ENCODE measurements at places on chromosomes 4 and X. TPM values are rescaled to one million over a fixed set of nuclear protein-coding genes. Genes with fewer than 3 reads are reported as not detected.

DNA sequence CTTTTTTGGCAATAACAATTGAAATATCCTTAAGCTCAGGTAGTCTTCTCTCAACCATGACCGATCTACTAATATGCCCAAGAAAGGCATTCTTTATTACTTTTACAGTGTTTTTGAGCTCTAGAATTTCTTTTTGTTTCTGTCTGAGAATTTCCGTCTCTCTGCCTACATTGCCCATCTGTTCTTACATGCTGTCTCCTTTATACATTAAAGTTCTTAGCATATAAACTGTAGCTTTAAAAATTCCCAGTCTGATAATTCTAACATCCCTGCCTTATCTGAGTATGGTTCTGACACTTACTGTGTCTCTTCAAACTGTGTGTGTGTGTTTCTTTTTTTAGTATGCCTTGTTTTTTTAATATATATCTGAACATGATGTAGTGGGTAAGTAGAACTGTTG, 658.1 kb downstream of the GRID2 start:
- no peak for DNase-seq

DNA sequence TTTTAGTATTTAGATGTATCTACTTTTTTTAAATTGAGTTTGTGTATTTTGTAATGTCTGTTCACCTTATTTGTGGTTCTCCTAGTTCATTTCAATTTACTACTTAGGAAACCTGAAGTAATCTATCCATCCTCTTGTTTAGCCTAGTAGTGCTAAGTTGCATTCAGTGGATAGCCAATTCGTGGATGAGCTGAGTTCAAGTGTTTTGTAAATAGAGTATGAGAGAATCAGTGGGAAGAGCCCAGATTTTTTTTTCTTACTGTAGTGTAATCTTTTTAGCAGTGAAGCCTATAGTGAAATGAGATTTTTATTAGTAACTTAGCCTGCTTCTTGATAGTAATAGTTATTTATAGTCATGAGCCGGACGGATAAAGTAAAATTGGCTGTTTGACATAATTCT, 21.7 kb downstream of the STAG2 start:
- DNase-seq: no peak

- DNase-seq: no peak
Measured at GRCh38 chrX:155216940-155217440, 730 bp downstream of the VBP1 start.

- no peak for DNase-seq
Measured at GRCh38 chr4:150714462-150715438, 132.8 kb downstream of the MAB21L2 start.

DNA sequence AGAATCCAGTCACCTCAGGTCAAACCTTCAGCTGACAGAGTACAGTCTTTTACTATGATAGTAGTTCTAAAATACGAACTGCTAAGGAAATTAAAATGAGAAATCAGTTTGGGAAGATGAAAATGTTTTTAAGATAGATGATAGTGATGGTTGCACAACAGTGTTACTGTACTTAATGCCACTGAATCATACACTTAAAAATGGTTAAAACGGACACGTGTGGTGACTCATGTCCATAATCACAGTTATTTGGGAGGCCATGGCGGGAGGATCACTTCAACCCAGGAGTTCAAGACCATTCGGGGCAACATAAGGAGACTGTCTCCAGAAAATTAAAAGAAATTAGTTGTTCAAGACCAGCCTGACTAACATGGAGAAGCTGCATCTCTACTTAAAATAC, 41.4 kb downstream of the ABHD18 start:
- DNase-seq: no peak

- DNase-seq: no peak
Measured at GRCh38 chr4:101236097-101236496, 111.2 kb downstream of the PPP3CA start.

The F8 gene
- total RNA-seq: 10.1 TPM

DNA sequence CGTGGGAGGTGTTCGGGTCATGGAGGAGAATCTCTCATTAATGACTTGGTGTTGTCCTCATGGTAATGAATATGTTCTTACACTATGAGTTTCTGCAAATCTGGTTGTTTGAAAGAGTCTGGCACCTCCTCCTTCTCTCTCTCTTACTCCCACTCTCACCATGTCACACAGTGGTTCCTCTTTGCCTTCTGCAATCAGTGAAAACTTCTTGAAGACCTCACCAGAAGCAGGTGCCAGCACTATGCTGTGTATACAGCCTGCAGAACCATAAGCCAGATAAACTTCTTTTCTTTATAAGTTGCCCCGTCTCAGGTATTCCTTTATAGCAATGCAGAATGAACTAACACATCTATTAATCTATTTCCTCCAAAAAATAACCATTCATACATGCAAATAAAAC, 275.0 kb downstream of the ANTXR2 start:
- no peak for DNase-seq

DNA sequence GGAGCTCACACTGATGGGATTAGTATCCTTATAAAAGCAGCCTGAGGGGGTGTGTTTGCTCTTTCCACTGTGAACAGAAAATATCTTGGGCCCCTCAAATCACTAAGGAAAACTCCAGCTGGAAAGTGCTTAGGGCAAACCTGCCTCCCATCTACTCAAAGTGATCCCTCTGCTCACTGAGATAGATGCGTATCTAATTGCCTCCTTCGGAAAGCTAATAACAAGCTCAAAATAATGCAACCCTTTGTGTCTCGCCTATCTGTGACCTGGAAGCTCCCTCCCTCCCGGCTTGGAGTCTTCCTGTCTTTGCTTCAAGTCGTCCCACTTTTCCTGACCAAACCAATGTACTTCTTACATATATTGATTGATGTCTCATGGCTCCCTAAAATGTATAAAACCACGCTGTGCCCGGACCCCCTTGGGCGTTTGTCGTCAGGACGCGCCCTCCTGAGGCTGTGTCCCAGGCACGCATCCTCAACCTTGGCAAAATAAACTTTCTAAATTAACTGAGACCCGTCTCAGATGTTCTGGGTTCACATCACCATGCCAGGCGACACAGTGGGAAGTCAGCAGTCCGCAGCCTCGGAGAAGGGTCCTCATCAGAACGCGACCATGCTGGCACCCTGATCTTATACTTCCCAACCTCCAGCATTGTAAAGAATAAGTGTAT, 34.1 kb upstream of the SORCS2 start:
- no peak for DNase-seq

GRCh38 chr4:140602714-140603113, 34.0 kb upstream of the UCP1 start:
- DNase-seq: no peak

DNA sequence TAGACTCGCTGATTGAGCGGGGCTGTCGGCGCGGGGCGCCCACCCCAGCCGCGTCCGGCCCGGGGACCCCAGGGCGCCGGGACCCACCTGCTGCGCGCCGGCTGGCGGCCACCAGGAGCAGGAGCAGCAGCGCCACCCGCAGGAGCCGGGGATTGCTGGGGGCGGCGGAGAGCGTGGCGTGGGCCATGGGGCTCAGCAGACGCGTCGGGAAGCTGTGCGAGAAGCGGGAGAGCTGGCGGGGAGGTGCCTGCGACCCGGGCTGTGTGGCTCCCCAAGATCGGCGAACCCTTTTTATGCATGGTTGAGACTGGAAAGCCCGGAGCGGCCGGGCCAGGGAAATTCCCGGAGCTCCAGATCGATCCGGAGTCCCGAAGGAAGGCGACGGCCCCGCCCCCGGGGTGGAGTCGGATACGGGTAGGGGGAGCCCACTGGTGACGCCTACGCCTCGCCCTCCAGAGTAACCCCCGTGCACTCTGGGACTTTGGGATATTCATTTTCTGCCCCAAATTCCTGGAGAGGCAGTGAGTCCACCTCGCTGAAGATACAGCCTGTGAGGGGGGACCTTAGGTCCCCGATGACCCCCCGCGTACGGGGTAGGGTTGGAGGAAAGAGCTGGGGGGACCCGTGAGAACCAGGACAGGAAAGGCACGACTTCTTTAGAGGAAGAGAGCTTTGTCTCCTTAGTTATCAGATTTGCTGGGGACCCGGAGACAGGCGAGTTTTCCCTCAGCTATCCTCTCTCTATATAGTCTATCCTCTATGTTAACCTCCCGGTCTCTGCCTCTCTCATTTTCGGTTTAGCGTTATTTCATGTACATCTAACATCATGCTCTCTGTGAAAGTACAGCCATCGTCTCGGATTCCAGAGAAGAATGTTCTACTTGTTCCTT, at the start of gene CXCL3:
TSS of gene CXCL3 (minus strand) at position 265 of the 890 bp plus-strand sequence. CDS start at position 187, 78 bp downstream.
- no peak for DNase-seq

DNA sequence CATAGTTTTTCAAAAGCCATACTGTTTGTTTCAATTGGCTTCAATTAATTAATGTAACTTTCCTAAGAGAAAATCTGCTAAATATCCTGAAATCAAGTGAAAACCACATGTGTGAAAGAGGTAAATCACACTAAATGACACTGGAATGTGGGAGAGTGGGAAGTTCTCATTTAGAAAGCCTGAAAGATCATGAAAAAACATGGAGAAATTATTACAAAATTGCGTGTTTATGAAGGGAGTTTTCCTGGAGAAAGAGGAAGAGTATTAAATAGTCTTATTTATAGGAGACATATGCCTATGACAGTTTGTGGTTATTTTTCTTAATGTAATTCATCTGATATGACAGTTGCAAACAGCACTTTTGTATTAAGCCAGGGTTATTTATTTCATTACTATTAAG, 183.7 kb downstream of the DKK2 start:
- DNase-seq: no peak

The MFSD8 gene
- total RNA-seq: 64.4 TPM

DNA sequence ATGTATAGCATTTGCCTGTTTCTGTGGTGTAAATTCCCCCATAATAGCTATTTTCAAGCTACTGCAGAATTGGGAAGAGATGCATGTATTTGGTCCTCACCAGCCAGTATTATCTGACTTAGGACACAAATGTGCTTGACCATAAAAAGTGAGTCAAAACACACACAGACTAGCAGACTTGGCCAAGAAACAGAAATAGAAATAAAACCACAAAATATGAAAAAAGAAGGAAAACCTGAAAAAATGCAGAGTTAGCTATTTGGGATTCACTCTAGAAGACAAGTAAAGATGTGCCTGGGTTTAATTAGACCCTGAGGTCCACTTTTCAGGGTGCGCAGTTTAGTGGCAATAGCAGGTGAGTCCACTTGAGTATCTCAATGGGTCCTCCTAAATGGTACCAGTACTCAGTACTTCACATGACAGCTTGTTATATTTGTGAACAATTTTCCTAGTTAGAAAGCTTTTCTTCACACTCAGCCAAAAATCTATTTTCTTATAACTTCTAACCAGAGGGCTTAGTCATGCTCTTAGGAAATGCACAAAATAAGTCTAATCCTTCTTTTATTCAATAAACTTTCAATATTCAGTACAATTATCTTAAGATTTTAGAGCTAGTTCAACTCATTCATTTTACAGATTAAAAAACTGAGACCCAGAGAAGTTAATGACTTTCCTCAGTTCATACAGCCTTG, 108.7 kb upstream of the JADE1 start:
- no peak for DNase-seq

DNA sequence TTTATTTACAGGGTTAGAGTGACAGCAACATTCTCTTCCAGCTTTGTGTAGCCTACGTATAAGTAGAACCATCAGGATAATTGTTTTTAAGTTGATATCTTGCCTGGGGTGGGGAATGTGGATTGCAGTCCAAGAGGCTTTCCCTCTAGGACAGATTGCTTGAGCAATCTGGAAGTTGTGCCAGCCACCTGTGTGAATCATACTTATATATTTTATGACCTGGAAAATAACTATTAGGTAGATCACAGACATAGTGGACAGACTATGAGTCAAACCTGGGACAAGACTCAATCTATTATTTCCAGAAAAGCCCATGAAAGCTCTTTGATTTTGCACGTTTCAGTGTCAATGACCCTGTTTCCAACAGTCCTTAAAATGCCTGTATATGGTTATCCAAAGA, 98.9 kb downstream of the TLL1 start:
- no peak for DNase-seq

Data from urinary bladder (tissue), 4 donors.